ENCODE measurements at places on chromosomes 4 and X.

GRCh38 chr4:165096776-165097175 lies 15.9 kb downstream of the TMEM192 start:
- no peak for DNase-seq

- no peak for DNase-seq
Observed at GRCh38 chrX:43666311-43666912, 10.3 kb downstream of the MAOA start.

GRCh38 chr4:164888096-164888715 lies 11.2 kb downstream of the APELA start:
- DNase-seq, result no peak

DNA sequence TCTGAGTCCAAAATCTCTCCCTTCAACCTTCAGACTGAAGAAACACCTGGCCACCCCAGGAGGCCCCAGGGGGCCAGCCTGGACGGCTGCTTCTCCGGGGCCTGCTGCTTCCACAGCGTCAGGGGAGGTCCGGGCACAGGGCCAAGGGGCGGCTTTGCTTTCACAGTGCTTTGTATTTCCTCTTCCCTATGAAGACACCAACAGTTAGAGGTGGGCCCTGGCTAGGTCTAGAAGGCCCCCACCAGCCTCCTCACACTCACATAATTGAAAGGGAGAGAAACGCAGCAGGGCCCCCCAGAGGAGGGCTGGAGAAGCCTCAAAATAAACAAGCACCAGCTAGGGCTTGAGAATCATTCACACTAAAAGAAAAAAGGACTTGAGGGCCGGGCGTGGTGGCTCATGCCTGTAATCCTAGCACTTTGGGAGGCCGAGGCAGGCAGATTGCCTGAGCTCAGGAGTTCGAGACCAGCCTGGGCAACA lies 17.8 kb downstream of the SCD5 start:
- DNase-seq, result peak; percentile 40

DNA sequence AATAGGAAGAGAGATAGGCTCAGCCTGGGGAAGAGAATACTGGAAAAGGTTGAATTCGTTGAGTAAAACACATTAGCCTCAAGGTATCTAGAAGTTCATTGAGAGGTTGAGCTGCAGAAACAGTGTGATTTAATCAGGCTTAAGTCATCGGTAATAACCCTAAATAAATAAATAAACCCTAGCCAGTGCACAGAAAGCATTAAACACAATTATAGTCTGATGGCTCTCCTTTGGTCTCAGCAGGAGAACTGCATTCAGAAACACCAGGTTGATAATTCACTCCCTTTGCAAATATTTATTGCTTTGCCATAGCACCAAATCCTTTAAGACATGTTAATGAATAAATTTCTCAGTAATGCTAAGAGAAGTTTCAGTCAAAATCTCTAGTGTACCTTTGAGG lies 9.6 kb downstream of the DCX start:
- no peak for DNase-seq

DNA sequence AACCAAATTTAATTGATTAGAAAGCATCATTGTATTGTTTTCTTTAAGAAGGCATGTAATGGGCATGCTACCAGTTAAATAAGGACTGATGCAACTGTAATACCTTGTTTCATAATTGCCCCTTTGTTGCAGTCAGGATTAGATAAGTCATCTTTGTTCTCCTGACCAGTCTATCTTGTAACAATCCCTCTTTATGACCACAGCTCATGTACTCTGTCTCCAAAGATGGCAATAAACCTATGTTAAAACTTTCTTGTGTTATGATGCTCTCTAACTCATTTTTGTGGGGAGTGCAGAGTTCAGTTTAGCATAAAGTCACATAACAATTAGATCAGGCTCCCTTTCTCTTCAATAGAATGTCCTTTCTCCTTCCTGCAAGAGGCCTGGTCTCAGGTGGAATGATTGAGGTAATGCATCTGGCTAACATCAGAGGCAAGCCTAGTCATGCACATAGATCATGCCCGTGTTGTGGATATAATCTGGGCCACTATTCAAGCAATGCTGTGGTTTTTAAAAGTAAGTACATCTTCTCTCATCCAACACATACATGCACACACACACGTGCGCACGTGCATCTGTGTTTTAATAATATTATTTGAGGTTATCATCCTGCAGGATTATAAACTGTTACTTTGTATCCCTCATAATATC lies 45.6 kb downstream of the TMEM154 start:
- DNase-seq, result no peak
